ENCODE measurements at places on chromosomes 12 and 14. TPM values are rescaled to one million over a fixed set of nuclear protein-coding genes. Genes with fewer than 3 reads are reported as not detected.

BICDL1 gene
- polyA plus RNA-seq = 15.6 TPM

CMKLR1 gene
- polyA plus RNA-seq = 0.06 TPM

CLEC1A gene
- polyA plus RNA-seq = not detected

PIP4K2C gene
- polyA plus RNA-seq = 21.7 TPM

INSM2 gene
- not detected for polyA plus RNA-seq

RNASE3 gene
- not detected for polyA plus RNA-seq

GLS2 gene
- 3.6 TPM for polyA plus RNA-seq

All from B cell (primary cell).